ENCODE measurements at places on chromosomes 5 and 9. TPM values are rescaled to one million over a fixed set of nuclear protein-coding genes. Genes with fewer than 3 reads are reported as not detected.

GRCh38 chr9:109331353-109331752 lies 10.5 kb upstream of the EPB41L4B start:
- DNase-seq, result peak; percentile 93

GRCh38 chr9:2418619-2419018 lies 203.0 kb upstream of the VLDLR start:
- DNase-seq, result no peak

DNA sequence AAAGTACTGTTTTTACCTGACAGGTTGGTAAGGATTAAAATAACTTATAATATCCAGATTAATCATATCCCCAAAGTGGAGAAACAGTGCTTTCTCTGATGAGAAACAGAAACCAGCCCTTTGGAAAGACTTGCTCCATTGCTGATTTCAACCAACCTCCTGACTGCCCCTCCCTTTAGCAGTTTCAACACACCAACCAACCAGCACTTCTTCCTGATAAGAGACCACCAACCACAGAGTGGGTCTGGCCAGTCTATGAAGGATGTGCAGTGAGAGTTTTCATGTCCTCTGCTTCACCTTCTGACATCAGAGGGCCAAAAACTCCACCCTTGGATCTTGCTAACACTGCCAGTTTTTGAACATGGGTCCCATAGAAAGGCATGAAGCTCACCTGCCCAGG lies 28.1 kb downstream of the RIGI start:
- no peak for DNase-seq

TAF11L5 gene
- not detected for total RNA-seq
